Hematopoietic multipotent progenitor cell (in vitro differentiated cells): ENCODE measurements at places on chromosomes 4 and X. TPM values are rescaled to one million over a fixed set of nuclear protein-coding genes. Genes with fewer than 3 reads are reported as not detected.

- DNase-seq = no peak
These were observed 595.9 kb downstream of the CENPC start for GRCh38 chr4:66949419-66949818.

DNA sequence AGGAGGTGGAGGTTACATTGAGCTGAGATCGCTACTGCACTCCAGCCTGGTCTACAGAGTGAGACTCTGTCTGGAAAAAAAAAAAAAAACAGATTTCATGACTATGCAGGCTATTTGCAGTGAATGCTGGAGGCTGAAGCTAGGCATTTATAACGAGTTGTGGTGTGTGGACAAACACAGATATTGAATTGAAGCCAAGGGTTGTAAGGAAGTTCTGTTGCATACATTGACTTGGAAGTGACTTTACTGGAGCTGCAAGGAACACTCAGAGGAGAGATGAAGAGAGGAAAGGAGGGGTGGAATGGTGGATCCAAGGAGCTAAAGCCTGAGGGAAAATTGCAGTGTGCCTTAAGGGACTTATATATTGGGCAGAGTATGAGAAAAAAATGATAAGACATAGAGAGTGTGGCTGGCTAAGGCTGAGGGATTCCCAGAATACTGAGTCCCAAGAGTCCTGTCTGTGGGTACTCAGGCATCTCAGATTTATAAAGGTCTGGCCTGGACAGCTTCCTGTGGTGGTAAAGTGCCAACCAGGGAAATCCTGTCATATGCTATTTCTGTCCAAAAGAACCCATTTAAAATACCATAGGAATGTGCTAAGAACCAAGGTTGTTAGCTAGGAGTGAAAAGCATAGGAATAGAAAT lies 87.8 kb upstream of the GUCY1A1 start:
- DNase-seq = no peak

- DNase-seq = no peak
These were observed 24.2 kb upstream of the SLC2A9 start for GRCh38 chr4:10045481-10045880.

- DNase-seq = no peak
These were observed 150.5 kb downstream of the VCX3A start for GRCh38 chrX:6384371-6384770.

The SPARCL1 gene
- total RNA-seq = not detected

The TEX11 gene
- total RNA-seq = not detected

- DNase-seq = no peak
These were observed 18.9 kb downstream of the TIFA start for GRCh38 chr4:112266823-112267222.

The KDR gene
- not detected for total RNA-seq

The FATE1 gene
- total RNA-seq = not detected

The ITM2A gene
- total RNA-seq = 75.7 TPM

DNA sequence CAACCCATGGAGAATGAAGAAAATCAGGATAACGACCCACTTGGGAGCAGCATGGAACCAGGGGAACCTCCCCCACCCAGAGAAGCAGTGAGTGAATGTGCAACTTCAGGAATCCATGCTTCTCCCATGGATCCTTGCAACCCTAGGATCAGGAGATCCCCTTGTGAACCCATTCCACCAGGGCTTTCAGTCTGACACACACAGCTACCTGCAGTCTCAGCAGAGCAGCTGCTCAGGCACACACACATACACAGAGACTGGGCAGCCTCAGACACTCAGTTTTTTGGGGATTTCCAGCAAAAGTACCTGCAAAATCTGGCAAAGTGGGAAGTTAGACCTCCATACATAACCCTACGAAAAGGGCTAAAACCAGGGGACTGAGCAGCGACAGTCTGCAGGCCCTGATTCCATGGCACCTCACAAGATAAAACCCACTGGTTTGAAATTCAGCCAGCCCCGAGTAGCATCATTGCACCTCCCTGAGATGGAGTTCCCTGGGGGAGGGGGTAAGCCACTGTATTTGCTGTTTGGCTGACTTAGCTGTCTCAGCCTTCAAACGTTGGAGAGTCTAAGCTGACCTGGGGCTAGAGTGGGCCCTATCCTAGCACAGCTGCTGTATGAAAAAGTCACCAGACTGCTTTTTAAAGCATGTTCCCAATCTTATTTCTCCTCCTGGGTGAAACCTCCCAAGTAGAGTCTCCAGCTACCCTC lies 737.5 kb upstream of the NDST4 start:
- no peak for DNase-seq

The GAGE12J gene
- total RNA-seq = not detected

The CXXC4 gene
- not detected for total RNA-seq

The CT45A2 gene
- not detected for total RNA-seq

The CPE gene
- total RNA-seq = under 0.01 TPM

DNA sequence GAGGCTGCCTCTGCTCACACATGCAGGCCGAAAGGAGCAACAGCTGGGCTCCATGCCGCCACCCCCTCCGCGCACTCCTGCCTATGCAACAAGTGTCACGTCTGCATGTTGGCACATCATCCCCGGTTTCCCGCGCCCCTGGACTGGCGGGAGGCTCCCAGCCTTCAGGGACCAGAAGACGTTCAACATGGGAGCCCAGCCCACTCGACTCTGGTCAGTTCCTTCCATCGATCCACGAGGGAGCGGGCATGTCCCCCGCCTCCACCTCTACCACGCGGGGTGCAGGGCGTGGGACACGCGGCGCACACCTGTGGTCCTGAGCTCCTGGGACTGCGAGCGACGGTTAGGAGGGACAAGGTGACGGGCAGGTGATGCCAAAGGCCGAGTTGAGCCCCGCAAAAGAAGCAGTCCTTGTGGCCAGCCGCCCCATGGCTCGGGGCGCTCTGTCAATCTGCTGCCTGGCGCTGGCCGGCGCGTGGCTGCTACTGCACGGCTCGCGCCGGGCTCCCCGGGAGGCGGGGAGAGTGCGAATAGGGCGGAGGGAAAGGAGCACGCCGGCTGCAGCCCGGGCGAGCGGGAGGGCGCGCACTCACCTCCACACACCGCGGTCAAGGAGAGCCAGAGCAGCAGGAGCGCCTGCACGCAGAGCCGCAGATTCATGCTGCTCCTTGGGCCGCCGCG lies 645 bp downstream of the APLN start:
- DNase-seq = no peak

DNA sequence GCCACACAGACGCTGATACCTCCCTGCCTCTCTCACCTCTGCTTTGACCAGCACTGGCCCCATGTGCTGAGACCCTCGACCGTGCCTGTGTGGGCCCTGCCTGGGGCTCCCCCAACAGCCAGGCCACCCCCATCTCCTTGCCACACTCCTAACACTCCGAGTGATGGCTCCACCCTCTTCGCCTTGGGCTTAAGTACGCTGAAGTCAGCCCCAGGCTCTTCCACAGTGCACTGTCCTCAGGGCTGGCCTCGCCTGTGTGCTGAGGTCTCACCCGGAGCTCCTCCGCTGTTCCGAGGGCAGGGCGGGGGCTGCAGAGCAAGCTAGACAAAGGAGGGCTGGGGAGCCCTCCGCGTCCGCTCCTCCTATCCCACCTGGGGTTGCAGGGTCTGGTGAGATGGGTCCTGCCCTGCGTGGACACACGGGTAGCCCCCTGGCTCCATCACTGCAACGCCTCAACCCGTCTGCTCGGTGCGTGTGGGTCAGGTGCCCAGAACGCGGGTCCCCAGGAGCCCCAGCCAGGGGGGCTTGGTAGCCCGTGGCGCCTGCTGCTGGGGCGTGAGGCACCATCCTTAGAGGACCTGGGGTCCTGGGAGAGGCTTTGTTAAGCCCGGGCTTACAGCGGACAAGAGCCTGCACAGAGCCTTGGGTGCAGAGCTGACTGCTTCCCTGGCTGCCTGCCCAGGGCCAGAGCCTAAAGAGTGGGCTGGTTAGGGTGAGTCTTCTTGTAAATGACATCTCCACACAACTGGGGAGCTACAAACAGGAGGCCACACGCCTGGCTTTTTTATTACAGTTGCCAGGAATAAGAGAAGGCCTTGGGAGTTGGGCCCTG lies 42.6 kb upstream of the NKX1-1 start:
- no peak for DNase-seq

The ARSH gene
- not detected for total RNA-seq

GRCh38 chrX:119423631-119424030 lies 24.5 kb downstream of the SLC25A43 start:
- DNase-seq = no peak

The AWAT2 gene
- not detected for total RNA-seq

DNA sequence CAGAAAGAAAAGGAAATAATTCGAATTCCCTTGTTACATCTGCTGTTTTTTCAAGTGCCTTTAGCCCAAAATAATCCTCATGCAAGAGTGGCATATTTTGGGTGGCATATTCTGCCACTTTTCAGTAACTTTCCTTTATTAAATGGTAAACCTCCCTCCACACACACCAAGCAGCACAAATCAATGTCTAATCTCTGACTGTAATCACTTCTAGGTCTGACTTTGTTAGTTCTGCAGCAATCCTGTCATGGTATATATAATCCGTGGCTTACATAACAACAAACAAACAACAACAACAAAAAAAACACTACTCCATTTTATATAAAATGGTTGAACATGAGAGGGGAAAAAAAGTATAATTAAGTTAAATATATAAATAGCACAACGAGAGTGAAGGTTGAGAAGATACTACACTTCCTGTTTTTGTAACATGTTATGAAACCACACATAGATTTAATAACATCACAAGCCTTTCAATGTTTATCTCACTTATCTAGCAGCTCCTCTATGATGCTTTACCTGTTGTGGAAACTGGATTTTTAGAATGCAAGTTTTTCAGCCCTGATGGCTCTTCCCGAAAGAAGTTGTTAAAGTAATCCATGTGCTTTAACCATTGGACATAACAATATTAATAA lies 715.4 kb downstream of the GRXCR1 start:
- DNase-seq = no peak

- DNase-seq = no peak
These were observed 500 bp downstream of the CDX4 start for GRCh38 chrX:73447311-73447794.

The TAF7L gene
- total RNA-seq = under 0.01 TPM

The XPNPEP2 gene
- total RNA-seq = 0.27 TPM

GRCh38 chr4:6372649-6373525 lies 99.5 kb downstream of the PPP2R2C start:
- DNase-seq = peak; percentile 9

- DNase-seq = peak; percentile 15
These were observed 34.7 kb downstream of the P2RY10 start for GRCh38 chrX:78979789-78980464.

GRCh38 chrX:41779030-41779564 lies 55.1 kb downstream of the GPR82 start:
- DNase-seq = no peak

GRCh38 chr4:4640692-4641091 lies 98.8 kb upstream of the STX18 start:
- no peak for DNase-seq

- DNase-seq = no peak
These were observed 125.3 kb downstream of the UBE2K start for GRCh38 chr4:39823191-39823590.

GRCh38 chr4:121071640-121072223 lies 603 bp downstream of the NDNF start:
- DNase-seq = peak; percentile 14
